Uterus (tissue), 4 donors: ENCODE measurements at places on chromosomes 5 and 9.

GRCh38 chr9:7316166-7316795 is 483.3 kb downstream of the DMAC1 start:
- H3K27me3 ChIP-seq, result no peaks in the 10 kb centered on the region
- DNase-seq, result peak; percentile 40
- no peaks in the 10 kb centered on the region for H3K36me3 ChIP-seq
- H3K4me1 ChIP-seq, result peaks cover 8% of the 10 kb centered on the region

- H3K4me3 ChIP-seq, result peak overlapping the region; percentile 93
- no peaks in the 10 kb centered on the region for H3K27me3 ChIP-seq
- H3K36me3 ChIP-seq, result no peaks in the 10 kb centered on the region
- no peak overlapping the region for H3K27ac ChIP-seq
- no peaks in the 10 kb centered on the region for H3K4me1 ChIP-seq
- no peak for DNase-seq
These were observed 1.7 kb downstream of the MBLAC2 start for GRCh38 chr5:90472783-90473395.

GRCh38 chr5:172091956-172092732 is 85.7 kb upstream of the FBXW11 start:
- DNase-seq, result no peak
- no peaks in the 10 kb centered on the region for H3K27me3 ChIP-seq
- no peak overlapping the region for H3K4me3 ChIP-seq
- no peak overlapping the region for H3K27ac ChIP-seq
- no peaks in the 10 kb centered on the region for H3K36me3 ChIP-seq

DNA sequence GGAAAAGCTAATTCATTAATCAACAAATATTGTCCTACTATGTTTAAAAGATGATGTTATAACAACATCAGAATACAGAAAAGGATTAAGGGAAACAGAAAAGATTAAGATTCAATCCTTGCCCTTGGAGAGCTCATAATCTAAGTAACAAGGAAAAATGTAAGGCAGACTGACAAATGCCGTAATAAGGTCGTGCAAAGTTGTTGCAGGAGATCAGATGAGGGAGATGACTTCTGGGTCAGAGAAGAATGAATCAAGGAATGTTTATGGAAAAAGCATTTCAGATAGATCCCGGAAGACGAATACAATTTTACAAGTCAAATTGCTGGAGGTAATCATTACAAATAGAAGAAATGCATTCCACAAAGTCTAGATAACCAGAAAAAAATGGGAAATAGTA is 6.4 kb downstream of the ADAMTS6 start:
- H3K27ac ChIP-seq, result no peak overlapping the region
- H3K4me1 ChIP-seq, result no peaks in the 10 kb centered on the region

GRCh38 chr5:56696900-56697299 is 118.4 kb upstream of the MAP3K1 start:
- no peak overlapping the region for H3K27ac ChIP-seq
- no peaks in the 10 kb centered on the region for H3K27me3 ChIP-seq
- no peaks in the 10 kb centered on the region for H3K4me1 ChIP-seq
- H3K4me3 ChIP-seq, result no peak overlapping the region

DNA sequence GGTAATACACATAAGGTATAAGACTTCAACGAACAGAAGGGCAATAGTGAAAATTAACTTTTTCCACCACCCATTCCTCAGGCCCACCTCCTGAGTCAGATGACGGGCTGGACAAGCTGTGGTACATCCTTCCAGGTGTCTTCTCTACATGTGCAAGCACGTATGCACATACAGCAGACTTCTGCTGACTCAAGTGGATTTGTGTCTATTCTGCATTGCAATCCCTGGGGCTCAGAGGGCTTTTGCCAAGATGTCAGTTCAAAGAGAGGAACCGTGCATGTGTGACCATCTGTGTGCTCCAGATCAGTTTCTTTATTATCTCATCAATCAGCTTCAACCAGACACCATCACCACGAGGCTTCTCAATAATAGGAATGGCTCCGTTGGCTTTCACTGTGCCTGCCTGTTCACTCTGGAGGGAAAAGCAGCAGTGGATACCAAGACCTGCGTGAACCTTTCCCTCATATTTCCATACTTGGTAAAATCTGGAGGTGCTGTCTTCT is 288.4 kb downstream of the MTRR start:
- no peak overlapping the region for H3K4me3 ChIP-seq
- DNase-seq, result no peak
- H3K4me1 ChIP-seq, result no peaks in the 10 kb centered on the region
- H3K27me3 ChIP-seq, result no peaks in the 10 kb centered on the region
- H3K27ac ChIP-seq, result no peak overlapping the region

GRCh38 chr5:144276034-144276822 is 105.6 kb downstream of the KCTD16 start:
- H3K27me3 ChIP-seq, result no peaks in the 10 kb centered on the region
- no peak overlapping the region for H3K27ac ChIP-seq
- no peak overlapping the region for H3K4me3 ChIP-seq
- no peaks in the 10 kb centered on the region for H3K4me1 ChIP-seq
- H3K36me3 ChIP-seq, result no peaks in the 10 kb centered on the region

GRCh38 chr5:38799556-38800377 is 46.0 kb upstream of the OSMR start:
- DNase-seq, result no peak
- no peaks in the 10 kb centered on the region for H3K36me3 ChIP-seq
- H3K27me3 ChIP-seq, result no peaks in the 10 kb centered on the region
- no peak overlapping the region for H3K4me3 ChIP-seq
- no peaks in the 10 kb centered on the region for H3K4me1 ChIP-seq

DNA sequence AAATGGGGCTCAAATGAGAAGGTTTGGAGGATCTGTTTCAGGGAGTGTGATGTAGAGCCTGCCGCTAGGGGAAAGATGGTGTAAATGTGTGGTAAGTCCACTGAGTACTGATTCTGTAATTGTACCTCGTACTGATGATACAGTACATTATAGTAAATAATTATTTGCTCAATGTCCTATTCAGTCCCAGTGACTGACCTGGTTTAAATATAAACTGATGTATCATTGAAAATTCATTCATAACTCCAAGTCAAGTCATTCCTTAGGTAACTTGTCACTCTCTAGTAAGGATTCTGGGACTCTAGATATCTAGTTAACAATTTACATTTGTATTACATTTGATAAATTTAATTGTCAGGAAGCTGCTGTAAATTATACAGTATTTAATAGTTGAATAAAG is 667.3 kb downstream of the DTWD2 start:
- H3K4me3 ChIP-seq, result no peak overlapping the region
- H3K4me1 ChIP-seq, result no peaks in the 10 kb centered on the region
- no peak overlapping the region for H3K27ac ChIP-seq
- DNase-seq, result no peak
- no peaks in the 10 kb centered on the region for H3K36me3 ChIP-seq
- no peaks in the 10 kb centered on the region for H3K27me3 ChIP-seq

GRCh38 chr9:129586245-129586644 is 34.7 kb downstream of the C9orf50 start:
- no peak overlapping the region for H3K27ac ChIP-seq
- no peaks in the 10 kb centered on the region for H3K27me3 ChIP-seq
- H3K4me3 ChIP-seq, result no peak overlapping the region
- DNase-seq, result no peak
- H3K36me3 ChIP-seq, result no peaks in the 10 kb centered on the region

- no peaks in the 10 kb centered on the region for H3K27me3 ChIP-seq
- H3K4me3 ChIP-seq, result no peak overlapping the region
- H3K27ac ChIP-seq, result no peak overlapping the region
- no peaks in the 10 kb centered on the region for H3K36me3 ChIP-seq
- DNase-seq, result no peak
These were observed 55.0 kb downstream of the WWC1 start for GRCh38 chr5:168346417-168346816.

GRCh38 chr9:120941046-120941770 is 14.6 kb upstream of the TRAF1 start:
- H3K27ac ChIP-seq, result peak overlapping the region; percentile 20
- no peak for DNase-seq
- H3K27me3 ChIP-seq, result no peaks in the 10 kb centered on the region

- H3K4me1 ChIP-seq, result no peaks in the 10 kb centered on the region
- no peak overlapping the region for H3K4me3 ChIP-seq
- H3K36me3 ChIP-seq, result no peaks in the 10 kb centered on the region
These were observed 67.5 kb upstream of the RAPGEF1 start for GRCh38 chr9:131807144-131807983.

- peaks cover 5% of the 10 kb centered on the region for H3K4me1 ChIP-seq
- no peaks in the 10 kb centered on the region for H3K36me3 ChIP-seq
- H3K27ac ChIP-seq, result no peak overlapping the region
- no peaks in the 10 kb centered on the region for H3K27me3 ChIP-seq
- DNase-seq, result no peak
These were observed 15.8 kb downstream of the AFF4 start for GRCh38 chr5:132947671-132948070.

- DNase-seq, result no peak
- H3K36me3 ChIP-seq, result no peaks in the 10 kb centered on the region
These were observed 11.4 kb downstream of the KYAT1 start for GRCh38 chr9:128870128-128870940.

GRCh38 chr5:156201788-156202403 is 125.1 kb upstream of the SGCD start:
- H3K36me3 ChIP-seq, result no peaks in the 10 kb centered on the region
- H3K27me3 ChIP-seq, result no peaks in the 10 kb centered on the region
- DNase-seq, result no peak
- H3K27ac ChIP-seq, result no peak overlapping the region

DNA sequence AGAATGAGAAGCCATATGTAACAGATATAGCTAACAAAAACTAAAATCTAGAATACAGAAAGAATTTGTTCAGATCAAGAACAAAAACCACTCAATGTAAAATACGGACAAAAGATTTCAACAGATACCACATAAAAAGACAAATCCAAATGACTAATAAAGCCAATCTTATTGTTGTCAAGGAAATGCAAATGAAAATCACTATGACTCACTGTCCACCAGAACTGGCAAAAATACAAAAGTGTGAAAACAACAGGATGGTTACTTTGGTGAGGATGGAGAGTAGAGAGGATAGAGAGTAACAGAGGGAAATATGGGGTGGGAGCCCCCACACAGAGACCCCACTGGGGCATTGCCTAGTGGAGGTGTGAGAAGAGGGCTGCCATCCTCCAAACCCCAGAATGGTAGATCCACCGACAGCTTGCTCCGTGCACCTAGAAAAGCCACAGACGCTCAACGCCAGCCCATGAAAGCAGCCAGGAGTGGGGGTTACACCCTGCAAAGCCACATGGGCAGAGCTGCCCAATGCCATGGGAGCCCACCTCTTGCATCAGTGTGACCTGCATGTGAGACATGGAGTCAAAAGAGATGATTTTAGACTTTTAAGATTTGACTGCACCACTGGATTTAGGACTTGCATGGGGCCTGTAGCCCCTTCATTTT is 15.2 kb upstream of the RHOBTB3 start:
- H3K4me3 ChIP-seq, result no peak overlapping the region
- H3K36me3 ChIP-seq, result no peaks in the 10 kb centered on the region
- no peaks in the 10 kb centered on the region for H3K27me3 ChIP-seq
- no peak overlapping the region for H3K27ac ChIP-seq
- DNase-seq, result no peak

DNA sequence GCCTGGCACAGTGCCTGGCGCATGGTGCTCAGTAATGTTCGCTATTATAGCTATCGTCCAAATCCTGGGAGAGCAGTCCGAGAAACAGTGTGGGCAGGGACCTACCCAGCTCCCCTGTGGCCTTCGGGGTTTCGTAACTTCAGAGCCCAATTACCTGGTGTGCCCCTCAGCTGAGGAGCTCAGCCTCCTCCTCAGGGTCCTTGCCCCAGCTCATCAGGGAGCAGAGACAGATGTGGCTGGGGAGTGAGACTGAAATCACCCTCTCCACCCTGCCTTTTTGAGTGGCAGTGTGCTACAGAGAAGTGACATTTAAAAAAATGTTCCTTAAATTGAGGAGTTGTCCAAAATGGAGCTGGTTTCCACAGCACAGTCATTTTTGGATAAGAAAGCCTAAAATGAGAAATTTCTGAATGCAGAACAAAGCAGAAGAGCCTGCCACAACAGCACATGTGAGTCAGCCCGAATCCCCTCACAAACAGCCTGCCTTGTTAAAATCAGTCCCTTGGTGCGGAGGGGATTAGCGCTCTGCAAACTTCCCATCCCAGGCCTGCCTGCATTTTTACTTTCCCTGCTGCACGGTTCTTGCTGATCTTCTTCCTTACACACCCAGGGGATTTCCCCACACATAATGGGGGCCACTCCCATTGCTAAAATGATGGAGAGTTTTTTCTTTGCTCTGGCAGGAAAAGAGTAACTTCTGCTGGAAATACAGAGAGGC is 78.1 kb upstream of the PITX1 start:
- H3K4me3 ChIP-seq, result no peak overlapping the region
- H3K27ac ChIP-seq, result no peak overlapping the region
- no peaks in the 10 kb centered on the region for H3K27me3 ChIP-seq

DNA sequence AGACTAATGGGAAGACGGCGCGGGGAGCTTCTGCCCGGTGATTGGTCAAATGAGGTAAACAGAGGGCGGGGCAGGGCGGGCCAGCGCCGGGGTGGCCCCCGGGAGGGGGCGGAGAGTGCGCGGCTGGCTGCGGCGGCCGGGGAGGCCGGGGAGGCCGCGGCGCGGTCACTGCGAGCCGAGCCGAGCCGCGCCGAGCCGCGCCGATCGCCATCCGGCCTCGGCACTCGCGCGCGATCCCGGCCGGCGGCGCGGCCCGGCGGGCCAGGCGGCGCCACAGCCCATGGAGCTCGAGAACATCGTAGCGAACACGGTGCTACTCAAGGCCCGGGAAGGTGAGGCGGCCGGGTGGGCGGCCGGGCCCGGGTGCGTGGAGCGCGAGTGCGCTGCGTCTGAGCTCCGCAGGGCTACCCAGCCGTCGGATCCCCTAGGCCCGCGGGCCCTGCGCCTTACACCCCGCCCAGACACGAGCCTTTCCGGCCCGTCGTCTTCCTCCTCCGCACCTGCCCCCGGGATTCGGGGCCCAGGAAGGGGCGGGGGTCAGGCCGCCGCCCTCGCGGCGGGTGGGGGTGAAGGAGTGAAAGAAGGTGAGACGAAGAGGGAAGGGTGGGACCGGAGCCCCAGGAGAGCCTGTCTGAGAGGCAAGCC is at the start of gene GRK6:
Gene GRK6 (plus strand): TSS at position 111 of the 645 bp plus-strand sequence. CDS start 170 bp downstream, at position 281.
- no peaks in the 10 kb centered on the region for H3K4me1 ChIP-seq
- H3K27me3 ChIP-seq, result no peaks in the 10 kb centered on the region
- H3K36me3 ChIP-seq, result no peaks in the 10 kb centered on the region
- H3K27ac ChIP-seq, result peak within 1 kb of the TSS; percentile 96

GRCh38 chr9:91858213-91859030 is 91.6 kb downstream of the ROR2 start:
- H3K27me3 ChIP-seq, result no peaks in the 10 kb centered on the region
- no peaks in the 10 kb centered on the region for H3K4me1 ChIP-seq
- peak overlapping the region; percentile 46 for H3K27ac ChIP-seq
- no peak for DNase-seq

DNA sequence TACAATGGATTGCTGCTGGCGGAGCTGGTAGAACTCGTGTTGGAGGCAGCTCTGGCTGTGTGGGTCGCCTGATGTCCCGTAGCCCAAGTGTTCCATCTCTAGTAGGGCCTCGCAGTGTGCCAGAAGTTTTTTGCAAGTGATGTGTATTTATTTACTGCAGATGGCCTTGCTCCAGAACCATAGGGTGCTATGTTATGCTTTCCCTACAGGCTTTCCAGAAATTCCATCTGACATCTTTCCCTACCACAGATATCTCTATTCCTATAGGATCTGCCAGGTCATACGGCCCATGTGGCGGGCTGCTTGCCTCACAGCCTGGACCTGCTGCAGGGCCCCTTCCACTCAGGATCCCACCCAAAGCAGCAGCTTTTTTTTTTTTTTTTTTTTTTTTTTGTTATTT is 16.9 kb downstream of the ADAMTSL2 start:
- H3K36me3 ChIP-seq, result no peaks in the 10 kb centered on the region
- no peak overlapping the region for H3K27ac ChIP-seq
- no peaks in the 10 kb centered on the region for H3K27me3 ChIP-seq
- no peaks in the 10 kb centered on the region for H3K4me1 ChIP-seq
